Stimulated activated CD4-positive, alpha-beta T cell treated with anti-CD3 and anti-CD28 coated beads, Interleukin-1b, Interleukin-23, amount 100 ng/mL, for 4 hours (primary cell): ENCODE measurements at places on chromosomes 5 and 9.

DNA sequence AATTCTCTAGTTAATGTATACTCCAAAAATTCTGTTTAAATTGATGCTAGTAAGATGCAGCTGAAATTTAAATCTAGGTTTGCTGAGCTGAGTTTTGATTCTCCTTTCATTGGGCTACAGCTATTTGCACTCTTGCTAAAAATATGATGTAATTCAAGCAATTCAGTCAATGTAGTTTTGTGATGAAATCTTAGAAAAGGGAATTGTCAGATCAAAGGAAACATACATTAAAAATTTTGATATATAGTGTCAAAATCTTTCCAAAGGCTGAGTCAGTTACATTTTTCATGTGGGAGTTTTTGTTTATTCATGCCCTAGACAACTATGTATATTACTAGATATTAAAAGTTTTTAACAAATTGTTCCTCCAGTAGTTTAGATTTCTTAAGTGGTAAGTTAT lies 334.9 kb upstream of the DAB2 start:
- no peak for DNase-seq

- DNase-seq = no peak
Observed at GRCh38 chr5:67267512-67268216, 71.1 kb upstream of the CD180 start.

DNA sequence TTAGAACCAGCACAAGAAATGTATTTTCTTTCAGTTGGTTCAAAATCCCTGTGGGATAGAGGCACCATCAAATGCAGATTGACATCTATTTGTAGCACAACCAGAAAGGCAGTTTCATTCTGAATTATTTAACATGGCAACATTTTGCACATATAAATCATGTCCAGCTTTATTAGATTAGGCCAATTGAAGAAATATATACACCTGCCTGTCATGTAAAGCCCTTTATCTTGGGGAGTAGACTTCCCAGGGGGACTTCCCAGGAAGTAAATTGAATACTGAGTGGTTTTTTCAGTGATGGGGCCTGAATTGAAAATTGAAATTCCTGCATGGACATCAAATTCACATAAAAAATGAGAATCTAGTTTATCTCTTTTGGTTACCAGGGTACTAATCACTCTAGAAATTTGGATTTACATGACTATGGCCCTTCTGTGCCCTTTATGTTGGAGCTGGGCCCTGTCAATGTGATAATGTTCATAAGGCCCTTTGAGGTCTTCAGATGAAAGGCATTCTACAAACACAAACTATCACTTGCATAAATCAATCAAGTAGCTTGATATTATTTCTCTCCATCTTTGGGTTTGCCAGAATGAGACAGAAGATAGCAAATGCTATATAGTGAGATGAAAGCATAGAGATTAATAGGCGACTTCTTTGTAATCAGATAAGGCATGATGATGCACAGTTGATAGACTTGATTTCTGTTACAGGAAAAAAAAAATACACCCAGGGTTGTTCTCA lies 26.2 kb upstream of the ZNF608 start:
- DNase-seq = no peak

DNA sequence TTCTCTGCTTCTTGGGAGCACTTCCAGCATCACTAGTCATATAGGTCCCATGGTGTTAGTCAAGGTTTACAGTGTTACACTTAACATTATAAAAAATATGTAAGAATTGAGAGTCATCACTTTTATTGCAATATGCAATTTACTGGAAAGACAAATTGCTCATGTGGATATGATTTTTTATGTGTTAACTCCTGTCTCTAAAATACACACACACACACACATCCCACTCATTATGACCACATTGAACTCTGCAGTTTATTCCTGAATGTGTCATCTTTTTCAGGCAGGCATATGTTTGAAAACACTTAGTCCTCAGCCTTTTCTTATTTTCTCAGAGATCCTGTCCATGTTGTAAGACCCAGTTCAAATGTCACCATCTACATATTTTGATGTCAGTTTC lies 148.5 kb upstream of the MRPS30 start:
- DNase-seq = no peak

- no peak for DNase-seq
Observed at GRCh38 chr5:99926463-99926862, 608.7 kb upstream of the FAM174A start.

GRCh38 chr5:53481887-53482716 lies 1.7 kb downstream of the FST start:
- peak; percentile 41 for DNase-seq
